ENCODE measurements at places on chromosomes 6 and 20.

GRCh38 chr6:163490826-163491577 is 76.5 kb downstream of the QKI start:
- DNase-seq: no peak

- peak; percentile 62 for DNase-seq
Measured at GRCh38 chr20:434221-434620, 26.1 kb downstream of the RBCK1 start.

- no peak for DNase-seq
Measured at GRCh38 chr6:13203145-13203544, 125.2 kb downstream of the TBC1D7 start.

GRCh38 chr6:117907601-117908245 is 659 bp downstream of the SLC35F1 start:
- DNase-seq: peak; percentile 73

- DNase-seq: no peak
Measured at GRCh38 chr6:76803038-76803580, 660.2 kb downstream of the HTR1B start.

GRCh38 chr6:133333852-133334251 is 92.7 kb downstream of the EYA4 start:
- no peak for DNase-seq

Measured in osteoblast (primary cell).